T-helper 17 cell (primary cell): ENCODE measurements at places on chromosomes 12 and 14. TPM values are rescaled to one million over a fixed set of nuclear protein-coding genes. Genes with fewer than 3 reads are reported as not detected.

PPP4R4 gene
- 2.6 TPM for total RNA-seq

LRRC10 gene
- total RNA-seq = not detected

IFI27 gene
- total RNA-seq = 0.63 TPM

SLC2A13 gene
- 3.0 TPM for total RNA-seq

CLEC2A gene
- not detected for total RNA-seq

ZNF384 gene
- 62.9 TPM for total RNA-seq

DAD1 gene
- total RNA-seq = 95.4 TPM

ZBTB42 gene
- 3.3 TPM for total RNA-seq

TCL1B gene
- not detected for total RNA-seq

SLC6A13 gene
- 0.26 TPM for total RNA-seq

PPP1R1A gene
- total RNA-seq = not detected

FOXG1 gene
- total RNA-seq = not detected

LALBA gene
- not detected for total RNA-seq

CLEC6A gene
- total RNA-seq = not detected

NYNRIN gene
- total RNA-seq = 0.22 TPM

POTEM gene
- not detected for total RNA-seq

GARIN6 gene
- not detected for total RNA-seq

ENDOU gene
- total RNA-seq = not detected
